Cerebellar nuclear complex (tissue), 1 donor: ENCODE measurements at places on chromosomes 2 and 18.

DNA sequence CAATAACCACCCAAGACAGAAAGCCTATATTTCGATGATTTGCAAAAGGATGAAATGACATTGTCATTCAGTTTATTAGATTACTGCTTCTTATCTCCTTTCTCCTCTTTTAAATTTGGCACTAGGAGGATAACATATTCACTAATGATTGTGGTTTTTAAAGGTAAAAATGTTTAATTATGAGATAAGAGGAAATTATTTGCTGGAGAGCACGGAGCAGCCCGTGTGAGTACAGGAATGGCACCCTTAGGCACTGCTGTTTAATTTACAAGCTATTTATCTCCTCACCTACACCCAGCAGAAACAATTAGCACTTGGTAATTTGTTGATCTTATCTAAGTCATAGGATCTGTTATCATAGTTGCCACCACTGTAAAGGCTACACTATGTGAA, 87.4 kb upstream of the SP3 start:
- DNase-seq = no peak

- no peak for DNase-seq
Measured at GRCh38 chr2:233319256-233319655, 11.6 kb downstream of the SAG start.

DNA sequence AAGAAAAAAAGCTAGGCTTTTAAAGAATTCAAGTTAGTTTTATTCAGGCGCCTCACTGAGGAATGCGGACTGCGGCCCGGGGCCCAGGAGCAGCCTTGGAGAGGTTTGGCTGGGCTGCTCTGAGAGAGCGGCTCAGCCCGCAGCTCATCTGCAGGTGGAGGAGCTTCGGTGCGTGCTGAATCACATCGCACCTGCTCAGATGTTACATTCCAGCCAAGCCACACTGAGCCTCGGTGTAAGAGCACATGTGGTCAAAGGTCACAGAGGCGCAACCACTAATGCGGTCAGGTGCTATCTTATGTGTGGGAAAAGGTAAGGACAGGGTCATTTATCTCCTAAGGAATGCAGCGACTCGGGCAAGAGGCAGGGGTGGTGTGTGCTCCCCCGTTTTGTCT, 17.1 kb upstream of the CNDP1 start:
- no peak for DNase-seq

DNA sequence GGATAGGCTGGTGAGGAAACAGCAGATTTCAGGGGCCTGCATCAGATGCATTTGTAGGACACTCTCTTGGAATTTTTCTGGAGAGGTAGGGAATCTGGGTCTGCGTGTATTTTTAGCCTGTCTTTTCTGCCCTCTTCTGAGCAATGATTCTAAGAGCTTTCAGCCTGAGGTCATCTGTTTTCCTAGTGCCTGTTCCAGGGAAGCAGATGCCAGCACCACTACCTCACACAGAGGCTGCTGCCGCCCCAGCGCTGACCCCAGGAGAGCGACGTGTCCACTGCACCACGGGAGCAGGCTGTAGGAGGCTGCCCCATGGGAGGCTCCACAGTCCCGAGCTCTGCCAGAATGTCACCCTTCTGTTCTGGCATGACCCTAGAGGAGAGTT, 316.5 kb downstream of the CYP26B1 start:
- DNase-seq = peak; percentile 18

DNA sequence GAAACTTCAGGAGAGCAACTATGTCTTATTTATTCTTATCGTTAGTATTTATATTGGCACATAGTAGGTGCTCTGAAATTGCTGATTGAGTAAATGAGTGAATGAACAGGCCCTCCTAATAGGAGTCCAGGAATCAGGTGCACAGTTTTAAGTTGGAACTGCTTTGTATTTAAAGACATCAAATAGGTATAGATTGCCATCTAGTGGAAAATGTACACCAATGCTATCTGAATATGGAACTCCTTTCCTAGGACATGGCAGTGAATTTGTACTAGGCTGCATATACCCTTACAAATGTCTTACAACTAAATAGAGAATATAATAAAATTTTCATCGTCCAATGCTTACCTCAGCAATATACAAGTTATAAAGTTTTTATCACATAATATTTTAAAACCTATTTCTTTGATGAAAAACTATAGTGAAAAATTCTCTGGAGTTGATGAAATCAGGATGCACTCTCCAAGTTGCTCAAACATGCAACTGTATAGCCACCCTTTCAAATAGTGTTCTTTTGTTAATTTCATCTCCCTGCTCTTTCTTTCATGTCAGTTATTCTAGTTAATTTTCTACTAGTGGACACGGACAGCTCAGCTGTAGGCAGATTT, 318.9 kb upstream of the SYT4 start:
- DNase-seq = no peak

GRCh38 chr2:184555352-184555751, 43.0 kb upstream of the ZNF804A start:
- no peak for DNase-seq

GRCh38 chr18:59839931-59840685, 59.7 kb upstream of the PMAIP1 start:
- no peak for DNase-seq

GRCh38 chr2:102041351-102041750, 49.6 kb downstream of the IL1R2 start:
- no peak for DNase-seq

GRCh38 chr18:76662626-76663025, 159.7 kb upstream of the ZNF236 start:
- no peak for DNase-seq
